Stimulated activated CD4-positive, alpha-beta T cell treated with anti-CD3 and anti-CD28 coated beads, Interleukin-15, amount 100 ng/mL, for 48 hours (primary cell): ENCODE measurements at places on chromosomes 2 and 18.

- DNase-seq: no peak
These were observed 210.5 kb downstream of the OTX1 start for GRCh38 chr2:63261137-63261621.

- no peak for DNase-seq
These were observed 770 bp downstream of the UPP2 start for GRCh38 chr2:158102446-158102845.

DNA sequence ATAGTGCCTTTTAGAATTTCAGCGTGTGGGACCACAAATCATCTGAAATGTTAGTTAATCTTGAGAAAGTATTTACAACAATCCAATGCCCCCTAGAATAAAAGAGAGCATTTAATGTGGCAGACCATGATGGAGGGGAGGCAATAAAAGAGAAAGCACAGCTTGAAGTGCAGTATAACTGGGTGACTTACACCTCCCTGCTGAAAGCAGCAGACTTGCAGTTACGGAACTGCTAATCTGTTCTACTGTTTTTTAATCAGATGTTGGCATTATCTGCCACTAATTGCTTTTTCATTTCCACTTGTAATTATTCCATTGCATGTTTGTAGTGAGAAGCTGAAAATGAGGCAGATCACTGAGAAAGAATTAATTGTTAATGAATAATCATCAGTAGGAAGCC, 130.5 kb upstream of the ITGA4 start:
- no peak for DNase-seq

- no peak for DNase-seq
These were observed 52.5 kb upstream of the LGALSL start for GRCh38 chr2:64401529-64401880.

- no peak for DNase-seq
These were observed 560 bp upstream of the DUSP2 start for GRCh38 chr2:96145848-96146152.

DNA sequence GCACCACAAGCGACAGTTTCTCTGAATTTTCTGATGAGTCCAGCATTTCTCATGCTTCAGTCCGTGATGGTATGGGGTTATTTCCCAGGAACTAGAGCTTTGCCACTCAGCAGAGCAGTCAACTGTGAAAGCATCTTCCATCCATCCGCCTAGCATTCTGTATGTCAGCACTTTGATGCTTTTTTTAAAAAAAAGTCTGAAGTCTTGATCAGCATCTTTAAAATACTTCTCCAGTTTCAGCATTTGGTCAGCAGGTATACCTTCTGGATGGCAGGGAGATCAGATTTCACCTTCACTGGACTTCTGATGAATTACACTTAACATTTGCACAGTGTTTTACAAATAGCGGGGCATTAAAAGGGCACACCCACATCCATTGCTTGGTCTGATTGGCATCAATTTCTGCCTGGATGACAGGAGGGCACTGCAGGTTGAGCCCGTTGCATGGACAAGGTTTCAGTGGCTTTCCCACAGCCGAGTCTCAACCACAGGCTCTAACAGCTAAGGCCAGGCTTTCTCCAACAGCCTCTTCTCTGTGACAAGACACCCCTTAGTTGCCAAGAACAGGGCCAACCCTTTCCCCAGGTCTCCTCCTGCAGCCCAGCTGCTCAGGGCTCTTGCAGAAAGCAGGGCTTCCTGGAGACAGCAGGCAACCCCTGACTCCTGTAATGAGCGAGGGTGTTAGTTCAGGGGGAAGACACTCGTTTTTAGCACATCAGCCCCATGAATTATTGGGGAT, 54.0 kb downstream of the EMILIN2 start:
- DNase-seq: no peak

GRCh38 chr2:17388798-17389197, 129.4 kb downstream of the RAD51AP2 start:
- no peak for DNase-seq

GRCh38 chr2:4269885-4270284, 566.5 kb downstream of the DCDC2C start:
- no peak for DNase-seq

DNA sequence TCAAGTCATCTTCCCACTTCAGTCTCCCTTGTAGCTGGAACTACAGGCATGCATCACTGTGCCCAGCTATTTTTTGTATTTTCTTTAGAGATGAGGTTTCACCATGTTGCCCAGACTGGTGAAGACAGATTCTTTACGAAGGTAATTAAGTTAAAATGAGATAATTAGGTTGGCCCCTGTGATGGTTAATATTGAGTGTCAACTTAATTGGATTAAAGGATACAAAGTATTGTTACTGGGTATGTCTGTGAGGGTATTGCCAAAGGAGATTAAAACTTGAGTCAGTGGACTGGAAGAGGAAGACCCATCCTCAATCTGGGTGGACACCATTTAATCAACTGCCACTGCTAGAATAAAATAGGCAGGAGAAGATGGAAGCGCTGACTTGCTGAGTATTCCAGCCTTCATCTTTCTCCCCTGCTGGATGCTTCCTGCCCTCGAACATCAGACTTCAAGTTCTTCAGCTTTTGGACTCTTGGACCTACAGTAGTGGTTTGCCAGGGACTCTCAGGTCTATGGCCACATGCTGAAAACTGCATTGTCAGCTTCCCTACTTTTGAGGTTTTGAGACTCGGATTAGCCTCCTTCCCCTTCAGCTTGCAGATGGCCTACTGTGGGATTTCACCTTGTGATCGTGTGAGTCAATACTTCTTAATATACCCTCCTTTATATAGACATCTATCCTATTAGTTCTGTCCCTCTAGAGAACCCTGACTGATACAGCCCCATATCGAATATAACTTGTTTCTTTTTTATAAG, 269.1 kb downstream of the TMX3 start:
- no peak for DNase-seq

GRCh38 chr2:10467401-10467800, 19.3 kb upstream of the ODC1 start:
- no peak for DNase-seq

DNA sequence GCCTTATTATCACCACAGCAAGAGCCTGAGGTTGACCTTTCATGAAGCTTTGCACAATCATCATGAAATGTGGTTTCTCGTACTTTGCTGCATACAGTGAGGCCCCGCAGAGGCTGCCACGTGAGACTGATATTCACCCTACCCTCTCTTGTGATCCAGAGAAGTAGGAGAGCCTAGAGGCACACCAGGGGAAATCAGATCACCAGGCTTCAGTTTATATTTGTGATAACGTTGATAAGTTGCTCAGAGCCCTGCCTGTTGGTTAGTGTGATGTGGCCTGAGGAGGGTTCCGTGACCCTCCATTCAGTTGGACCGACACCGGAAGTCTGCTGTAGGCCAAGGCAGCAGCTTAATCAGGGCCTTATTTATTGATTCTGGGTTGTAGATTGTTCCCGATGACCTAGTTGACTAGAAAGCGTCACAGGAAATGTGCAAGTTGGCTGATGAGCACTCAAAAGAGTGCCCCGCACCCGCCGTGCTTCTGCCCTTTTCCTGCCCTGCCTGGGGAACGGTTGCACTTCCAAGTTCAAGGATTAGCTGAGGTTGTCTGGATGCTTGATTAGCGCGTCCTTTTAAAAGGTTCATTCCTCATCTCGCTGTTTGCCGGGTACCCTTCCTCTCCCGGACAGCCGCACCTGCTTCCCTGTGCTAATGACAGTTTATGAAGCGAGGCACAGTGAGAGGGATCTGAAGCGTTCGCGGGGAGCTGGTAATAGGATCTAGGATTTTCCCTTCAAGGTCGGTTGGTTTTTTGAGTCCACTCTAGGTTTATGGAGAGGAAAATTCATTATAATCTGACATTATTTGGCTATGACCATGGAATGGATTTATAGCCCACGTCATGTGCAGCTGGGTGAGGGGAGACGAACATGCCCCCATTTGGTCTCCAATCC, 146.4 kb downstream of the SH3RF3 start:
- no peak for DNase-seq
